ENCODE measurements at places on chromosomes 7 and 10.
A peak's percentile ranks its signal among the peaks of the same experiment; 100 is the strongest.

DNA sequence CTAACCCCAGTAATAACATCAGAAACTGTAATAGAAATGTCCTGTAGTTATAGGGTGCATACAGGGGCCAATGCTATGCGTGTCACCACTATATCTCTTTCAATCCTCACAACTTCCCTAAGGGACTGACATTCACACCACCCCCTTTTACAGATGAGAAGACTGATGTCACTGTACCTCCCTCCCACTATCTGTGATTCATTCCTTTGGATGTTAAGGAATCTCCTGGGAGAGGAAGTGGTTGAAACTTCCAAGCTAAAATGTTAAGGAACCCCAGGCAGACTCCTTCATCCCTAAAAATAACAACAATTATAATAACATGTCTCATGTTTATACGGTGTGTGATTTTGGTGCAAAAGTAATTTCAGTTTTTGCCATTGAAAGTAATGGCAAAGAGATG lies 5.4 kb downstream of the COL13A1 start:
- no peak for DNase-seq

- DNase-seq = no peak
Observed at GRCh38 chr10:8876171-8876570, 821.7 kb downstream of the GATA3 start.

GRCh38 chr10:70596110-70596798 lies 6.3 kb downstream of the PRF1 start:
- no peak for DNase-seq

DNA sequence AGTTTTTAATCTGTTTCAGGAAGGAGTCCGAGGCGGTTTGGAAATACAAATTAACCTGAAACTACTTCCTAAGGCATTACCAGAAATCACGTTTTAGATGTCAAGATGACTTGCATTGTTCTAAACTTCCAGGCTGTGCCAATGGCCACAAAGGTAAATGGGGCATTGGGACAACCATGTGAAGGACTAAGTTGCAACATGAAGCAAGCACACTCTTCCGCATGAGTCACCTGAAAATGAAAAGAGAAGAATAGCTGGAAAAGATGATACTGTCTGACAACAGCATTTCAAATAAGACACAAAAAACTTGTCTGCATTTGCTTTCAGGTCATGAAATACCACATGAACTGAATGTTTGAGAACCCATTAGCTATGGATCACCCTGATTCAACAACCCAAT lies 262.1 kb downstream of the AHR start:
- DNase-seq = no peak

DNA sequence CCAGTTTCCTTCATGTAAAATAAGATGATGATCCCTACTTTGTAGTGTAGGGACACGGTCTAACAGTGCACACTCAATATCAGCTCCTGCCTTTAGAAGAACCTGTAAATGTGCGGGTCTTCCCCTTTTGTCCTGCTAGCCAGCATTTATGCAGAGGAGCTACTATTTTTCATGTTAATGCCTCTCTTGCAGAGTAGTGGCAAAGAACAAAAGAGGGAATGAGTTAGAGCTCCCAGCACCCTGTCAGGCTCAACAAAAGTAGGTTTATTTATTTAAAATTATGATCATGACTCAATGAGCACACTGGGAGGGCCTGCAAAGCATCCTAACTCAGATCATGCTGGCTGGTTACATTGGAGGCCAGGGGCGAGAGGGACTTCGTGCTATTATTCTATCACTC lies 414.5 kb upstream of the COBL start:
- DNase-seq = no peak

GRCh38 chr7:102978284-102978683 lies 65.5 kb downstream of the LRRC17 start:
- no peak for DNase-seq

GRCh38 chr7:98217623-98218582 lies 6.7 kb downstream of the BHLHA15 start:
- peak; percentile 53 for DNase-seq

- DNase-seq = peak; percentile 11
Observed at GRCh38 chr10:91901784-91902677, 7.3 kb downstream of the FGFBP3 start.

- no peak for DNase-seq
Observed at GRCh38 chr10:12042409-12042796, 206 bp downstream of the UPF2 start.

DNA sequence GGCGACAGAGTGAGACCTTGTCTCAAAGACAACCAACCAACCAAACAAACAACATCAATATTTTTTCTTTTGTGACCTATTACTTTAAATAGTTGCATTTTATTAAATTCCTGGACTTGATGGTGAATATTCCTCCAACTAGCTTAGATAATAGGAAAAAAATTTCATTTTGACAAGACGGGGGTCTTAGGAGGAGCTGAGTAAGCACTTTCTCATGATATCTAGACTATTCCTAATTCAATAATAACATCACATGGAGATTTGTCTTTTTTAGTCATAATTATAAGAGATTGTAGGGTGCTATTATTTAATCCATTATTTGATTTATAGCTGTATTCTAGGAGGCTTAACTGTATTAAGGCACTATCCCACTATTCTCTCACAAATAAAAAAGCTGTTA lies 702.5 kb downstream of the PHTF2 start:
- DNase-seq = no peak

DNA sequence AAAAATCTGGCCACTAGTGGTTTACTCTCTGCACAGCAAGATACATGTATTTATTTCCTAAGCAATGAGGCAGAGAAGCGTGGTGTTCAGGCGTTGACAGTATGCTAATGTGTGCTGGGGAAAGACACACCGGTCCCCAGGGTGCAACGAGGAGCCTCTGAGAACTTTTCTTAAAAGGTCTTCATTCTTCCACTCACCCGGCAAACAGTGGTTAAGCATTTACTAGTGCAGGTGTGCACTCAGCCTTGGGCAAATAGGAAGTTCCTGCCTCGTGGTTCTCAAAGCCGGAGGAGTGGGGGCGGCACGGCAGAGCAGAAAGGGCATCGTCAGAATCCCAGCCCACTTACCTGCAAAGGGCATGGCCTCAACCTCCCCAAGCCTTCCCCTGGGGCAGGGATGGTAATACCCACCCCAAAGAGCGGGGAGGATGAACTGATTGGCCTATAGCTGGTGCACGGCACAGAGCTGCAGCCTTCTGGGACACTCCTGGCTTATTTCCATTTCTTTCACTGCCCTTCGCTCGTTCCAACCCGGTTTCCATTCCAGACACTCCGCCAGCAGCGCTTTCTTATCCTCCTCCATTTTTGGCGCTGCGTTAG lies 184.3 kb upstream of the CTBP2 start:
- DNase-seq = no peak
